ENCODE measurements at places on chromosomes 4 and X.

DNA sequence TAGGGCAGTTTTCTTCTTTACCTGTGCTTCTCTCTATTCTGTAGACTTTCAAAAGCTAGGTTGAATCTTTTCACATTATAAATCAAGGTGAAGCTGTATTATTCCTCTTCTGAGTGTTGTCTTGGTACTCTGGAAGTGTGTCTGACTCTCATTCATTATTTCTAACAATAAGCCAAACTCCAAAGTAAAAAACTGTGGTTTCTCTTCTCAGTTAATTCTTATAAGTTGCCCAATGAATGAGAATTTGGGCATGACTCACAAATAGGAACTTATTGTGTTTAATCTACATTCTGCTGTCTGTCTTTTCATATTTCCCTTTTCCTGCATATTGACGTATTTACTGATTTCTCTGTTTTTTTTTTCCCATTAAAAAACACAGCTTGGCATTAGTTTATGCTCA is 714.5 kb downstream of the CCSER1 start:
- DNase-seq, result no peak

DNA sequence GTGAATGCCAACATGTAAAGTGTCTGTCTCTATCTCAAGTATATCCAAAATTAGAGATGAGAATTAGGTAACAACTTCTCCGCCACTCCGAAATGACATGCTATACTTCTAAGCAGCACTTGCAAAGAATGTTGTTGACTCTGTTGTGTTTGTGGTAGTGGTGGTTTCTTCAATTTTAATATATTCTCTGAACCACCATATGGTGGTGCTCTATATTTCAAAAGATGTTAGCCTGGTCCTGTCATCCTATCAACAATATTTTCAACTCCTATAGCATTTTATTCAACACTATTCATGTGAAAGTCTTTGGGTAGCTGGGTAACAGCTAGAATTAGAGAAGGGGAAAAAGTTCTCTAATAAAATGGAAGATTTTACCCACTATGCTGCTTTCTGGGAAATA is 1622.8 kb upstream of the IGFBP7 start:
- no peak for DNase-seq

GRCh38 chr4:53786632-53787031 is 195.3 kb upstream of the LNX1 start:
- DNase-seq, result no peak

- no peak for DNase-seq
These were observed 707 bp upstream of the SHROOM4 start for GRCh38 chrX:50814701-50815100.

DNA sequence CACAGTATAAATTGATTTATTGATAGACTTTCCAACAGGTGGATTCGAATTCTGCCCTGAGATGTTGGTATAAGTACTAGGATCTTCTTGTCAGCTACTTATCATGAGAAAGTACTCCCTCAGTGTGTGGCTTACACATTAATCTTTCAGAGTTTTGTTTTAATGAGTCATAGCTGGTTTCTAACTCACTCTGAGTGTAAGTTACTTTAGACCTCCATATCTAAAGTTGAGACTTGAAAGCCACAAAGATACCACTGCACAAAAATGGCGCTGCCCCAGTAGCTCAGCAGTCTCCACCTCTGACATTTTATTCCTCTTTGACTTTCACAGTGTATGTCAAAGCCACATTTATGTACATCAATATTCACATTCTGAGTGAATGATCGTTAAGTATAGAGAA is 318.5 kb downstream of the ARAP2 start:
- no peak for DNase-seq
